Fibroblast of mammary gland (primary cell): ENCODE measurements at places on chromosomes 3 and 15.

DNA sequence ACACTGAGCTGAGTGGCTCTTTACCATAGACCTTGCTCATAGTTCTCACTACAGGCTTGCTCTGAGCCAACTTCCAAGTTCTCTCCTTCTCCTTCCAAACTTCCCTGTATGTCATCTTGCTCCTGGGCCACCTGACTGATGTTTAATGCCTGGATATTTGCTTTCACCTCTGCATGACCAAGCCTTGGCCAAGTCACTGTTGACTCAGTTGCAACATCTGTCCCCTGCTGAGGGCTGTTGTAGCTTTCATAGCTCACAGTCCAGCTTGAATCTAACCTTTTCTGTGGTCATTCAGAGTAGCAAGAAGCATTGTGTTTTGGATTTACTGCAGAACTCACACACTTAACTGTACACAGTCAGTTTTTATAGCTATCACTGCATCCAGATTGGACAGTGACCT is 171.8 kb upstream of the ROPN1 start:
- DNase-seq: no peak

- no peak for DNase-seq
Observed at GRCh38 chr15:42140383-42141070, 15.9 kb downstream of the PLA2G4F start.

DNA sequence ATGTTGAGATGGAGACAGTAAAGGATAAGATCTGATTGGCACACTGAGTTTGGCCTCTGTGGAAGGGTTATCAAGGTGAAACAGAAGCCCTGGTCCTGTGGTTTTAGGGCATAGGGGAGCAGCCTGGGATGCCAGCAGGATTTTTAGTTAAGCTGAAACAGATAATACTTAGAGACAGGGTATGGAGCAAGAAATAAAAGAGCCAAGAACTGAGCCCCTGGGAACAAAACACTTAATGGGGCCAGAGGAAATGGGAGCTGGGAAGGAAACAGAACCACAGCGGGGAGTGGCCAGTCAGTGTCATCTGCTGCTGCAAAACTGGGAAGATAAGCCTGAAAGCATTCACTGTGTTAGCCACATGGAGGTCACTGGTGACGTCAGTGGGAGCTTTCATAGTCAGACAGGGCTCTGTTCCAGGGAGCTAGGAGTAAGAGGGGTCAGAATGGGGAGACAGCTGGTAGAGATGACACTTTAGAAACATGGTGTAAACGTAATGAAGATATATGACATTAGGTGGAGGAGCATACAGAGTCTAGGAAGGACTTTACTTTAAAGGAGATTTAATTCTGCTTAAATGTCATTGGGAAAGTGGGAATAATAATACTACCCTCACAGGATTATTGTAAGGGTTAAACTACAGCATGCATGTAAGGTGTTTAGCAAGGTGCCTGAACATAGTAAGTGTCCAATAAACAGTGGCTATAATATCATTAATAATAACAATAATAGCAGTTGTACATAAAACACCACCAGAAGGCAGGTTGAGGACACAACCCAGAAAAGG is 172.7 kb upstream of the CTNNB1 start:
- peak; percentile 93 for DNase-seq

DNA sequence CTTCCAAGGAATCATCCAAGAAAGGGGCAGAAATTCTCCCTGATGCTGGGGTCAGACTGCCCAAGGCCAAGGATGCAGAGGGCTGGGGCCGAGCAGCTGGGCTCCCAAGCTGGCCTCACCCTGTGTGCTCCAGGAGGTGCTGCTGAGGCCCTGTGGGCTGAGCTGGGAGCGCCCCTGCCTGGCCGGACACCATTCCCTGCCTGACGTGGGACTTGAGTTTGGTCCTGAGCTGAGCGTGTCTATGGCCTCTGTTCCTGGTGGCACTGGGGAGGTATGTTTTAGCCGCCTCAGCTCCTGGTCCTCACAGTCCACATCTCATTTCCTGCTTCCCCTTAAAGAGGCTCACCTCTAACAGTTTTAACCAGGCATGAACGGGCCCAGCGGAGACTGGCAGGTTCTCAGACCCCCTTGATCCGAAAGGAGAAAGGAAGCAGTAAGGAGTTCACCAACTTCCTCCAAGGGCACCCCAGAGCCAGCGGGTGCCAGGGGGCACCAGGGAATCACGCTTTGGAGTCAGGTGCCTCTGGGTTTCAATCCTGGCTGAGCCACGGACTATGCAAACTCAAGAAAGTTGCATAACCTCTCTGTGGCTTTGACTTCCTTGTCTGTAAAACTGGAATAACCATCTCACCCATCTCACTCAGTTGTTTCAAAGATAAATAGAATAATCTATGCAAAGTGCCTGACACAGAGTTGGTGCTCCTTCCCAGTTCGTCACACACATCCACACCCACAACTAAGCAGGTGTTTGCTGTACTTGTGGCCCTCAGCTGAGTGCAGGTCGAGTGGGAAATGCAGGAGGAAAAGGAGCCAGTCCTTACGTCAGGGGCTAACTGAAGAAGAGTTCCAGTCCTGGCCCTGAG is 48.6 kb downstream of the SLC12A8 start:
- peak; percentile 39 for DNase-seq

DNA sequence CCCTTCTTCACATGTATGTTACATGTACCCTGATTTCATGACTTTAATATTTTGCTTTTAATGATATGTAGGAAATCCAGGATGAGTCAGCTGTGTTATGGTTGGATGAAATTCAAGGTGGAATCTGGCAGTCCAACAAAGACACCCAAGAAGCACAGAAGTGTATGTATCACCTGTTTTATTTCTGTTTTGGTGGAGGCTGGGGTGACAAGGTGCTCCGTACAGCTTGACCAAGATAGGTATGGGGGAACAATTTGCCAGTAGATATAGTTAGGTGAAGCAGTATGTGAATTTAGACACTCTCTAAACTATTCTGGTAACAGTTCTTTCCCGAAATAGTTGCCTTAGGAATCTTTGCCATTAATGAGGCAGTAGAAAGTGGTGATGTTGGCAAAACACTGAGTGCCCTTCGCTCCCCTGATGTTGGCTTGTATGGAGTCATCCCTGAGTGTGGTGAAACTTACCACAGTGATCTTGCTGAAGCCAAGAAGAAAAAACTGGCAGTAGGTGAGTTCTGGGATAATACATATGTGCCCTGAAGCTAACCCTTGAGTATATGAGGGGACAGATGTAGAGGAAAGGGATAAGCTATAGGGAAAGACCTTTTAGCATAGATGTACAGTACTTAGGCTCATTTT is 63.7 kb upstream of the CRTC3 start:
- peak; percentile 58 for DNase-seq

DNA sequence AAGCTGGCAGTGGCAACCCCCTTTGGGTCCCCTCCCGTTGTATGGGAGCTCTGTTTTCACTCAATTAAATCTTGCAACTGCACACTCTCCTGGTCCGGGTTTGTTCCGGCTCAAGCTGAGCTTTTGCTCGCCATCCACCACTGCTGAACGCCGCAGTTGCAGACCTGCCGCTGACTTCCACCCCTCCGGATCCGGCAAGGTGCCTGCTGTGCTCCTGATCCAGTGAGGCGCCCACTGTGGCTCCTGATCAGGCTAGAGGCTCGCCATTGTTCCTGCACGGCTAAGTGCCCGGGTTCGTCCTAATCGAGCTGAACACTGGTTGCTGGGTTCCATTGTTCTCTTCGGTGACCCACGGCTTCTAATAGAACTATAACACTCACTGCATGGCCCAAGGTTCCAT is 22.8 kb downstream of the CHST2 start:
- no peak for DNase-seq
